A549 treated with RU486 at 1 μM for 4 hours (cell line): ENCODE measurements at places on chromosomes 2 and 18. TPM values are rescaled to one million over a fixed set of nuclear protein-coding genes. Genes with fewer than 3 reads are reported as not detected.

The DCC gene
- not detected in 5 replicates for total RNA-seq

The RAB17 gene
- total RNA-seq: 0.15 to 1.1 TPM (median 0.34 TPM) in 5 replicates

The DSG4 gene
- not detected in 5 replicates for total RNA-seq

The RAB6C gene
- total RNA-seq: not detected in 5 replicates
